Lower lobe of right lung (tissue), 2 donors: ENCODE measurements at places on chromosomes 1 and 21. TPM values are rescaled to one million over a fixed set of nuclear protein-coding genes. Genes with fewer than 3 reads are reported as not detected.

The MPL gene
- 0.65 TPM for total RNA-seq

The E2F2 gene
- 1.1 TPM for total RNA-seq

The NPHS2 gene
- total RNA-seq = not detected

The TTC24 gene
- not detected for total RNA-seq

The LRRN2 gene
- 2.5 TPM for total RNA-seq

The DYNLT5 gene
- 5.9 TPM for total RNA-seq

The ALX3 gene
- not detected for total RNA-seq

The NOL9 gene
- total RNA-seq = 19.4 TPM

The CD1E gene
- 2.6 TPM for total RNA-seq

The CAMSAP2 gene
- total RNA-seq = 30.7 TPM

The RAB3B gene
- total RNA-seq = 0.06 TPM

The RIMKLA gene
- 7.1 TPM for total RNA-seq

The PCBP3 gene
- 4.5 TPM for total RNA-seq

The C1orf94 gene
- total RNA-seq = not detected

The TTC39A gene
- total RNA-seq = 34.9 TPM

The AUNIP gene
- not detected for total RNA-seq
